ENCODE measurements at places on chromosomes 1 and 21. TPM values are rescaled to one million over a fixed set of nuclear protein-coding genes. Genes with fewer than 3 reads are reported as not detected.

CELSR2 gene
- total RNA-seq, result 3.6 TPM

DNA sequence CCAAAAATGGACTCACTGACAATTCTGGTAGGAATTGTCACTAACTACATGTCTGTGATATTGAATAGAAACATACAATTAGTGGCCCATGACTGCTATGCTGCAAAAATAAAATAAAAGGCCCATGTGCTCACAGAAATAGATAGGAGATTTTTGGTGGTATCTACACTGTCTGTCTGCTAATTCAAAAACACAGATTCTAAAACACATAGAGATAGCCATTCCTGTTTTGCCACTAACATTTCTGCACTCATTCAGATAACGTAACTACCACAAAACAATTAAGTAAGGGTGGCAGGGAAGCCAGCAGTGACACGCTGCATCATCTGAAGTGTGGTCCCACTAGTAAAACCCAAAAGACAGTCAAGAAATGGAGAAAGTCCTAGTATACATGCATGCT is 202.2 kb upstream of the NFIA start:
- no peak for DNase-seq
- no peaks in the 10 kb centered on the region for H3K27me3 ChIP-seq
- no peak overlapping the region for H3K27ac ChIP-seq
- no peaks in the 10 kb centered on the region for H3K36me3 ChIP-seq
- no peaks in the 10 kb centered on the region for H3K4me1 ChIP-seq
- H3K4me3 ChIP-seq, result no peak overlapping the region

GRCh38 chr1:25469177-25469576 is 38.5 kb downstream of the MACO1 start:
- H3K36me3 ChIP-seq, result no peaks in the 10 kb centered on the region
- no peaks in the 10 kb centered on the region for H3K27me3 ChIP-seq
- no peak for DNase-seq

DNA sequence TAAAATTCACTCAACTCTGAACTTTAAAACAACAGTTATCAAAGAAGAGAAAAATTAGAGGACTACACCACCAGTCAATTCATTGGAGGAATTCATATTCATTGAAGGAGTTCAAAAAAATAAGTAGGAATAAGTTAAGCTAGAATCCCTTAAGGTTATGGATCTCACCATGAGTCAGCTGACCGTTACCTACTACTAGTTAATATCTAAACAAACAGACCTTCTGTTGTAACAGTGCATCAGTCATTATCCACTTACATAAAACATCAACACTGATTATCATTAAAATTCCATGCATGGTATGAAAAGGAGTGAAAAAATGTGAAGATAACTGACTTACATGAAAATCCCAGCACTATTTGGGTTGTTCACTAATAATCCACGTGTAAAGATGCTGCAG is 44.9 kb downstream of the FOXJ3 start:
- no peaks in the 10 kb centered on the region for H3K4me1 ChIP-seq
- no peaks in the 10 kb centered on the region for H3K36me3 ChIP-seq
- H3K4me3 ChIP-seq, result no peak overlapping the region
- H3K27ac ChIP-seq, result no peak overlapping the region
- no peak for DNase-seq

GRCh38 chr1:79376106-79376505 is 369.6 kb upstream of the ADGRL4 start:
- no peaks in the 10 kb centered on the region for H3K27me3 ChIP-seq
- no peaks in the 10 kb centered on the region for H3K36me3 ChIP-seq
- no peaks in the 10 kb centered on the region for H3K4me1 ChIP-seq

All from sigmoid colon (tissue), 7 donors.